Chondrocyte (in vitro differentiated cells): ENCODE measurements at places on chromosomes 4 and X.

- H3K27me3 ChIP-seq, result no peaks in the 10 kb centered on the region
- no peak for DNase-seq
- no peak overlapping the region for H3K4me3 ChIP-seq
- no peak overlapping the region for H3K27ac ChIP-seq
- no peaks in the 10 kb centered on the region for H3K36me3 ChIP-seq
Measured at GRCh38 chr4:10698172-10698571, 13.6 kb upstream of the CLNK start.

DNA sequence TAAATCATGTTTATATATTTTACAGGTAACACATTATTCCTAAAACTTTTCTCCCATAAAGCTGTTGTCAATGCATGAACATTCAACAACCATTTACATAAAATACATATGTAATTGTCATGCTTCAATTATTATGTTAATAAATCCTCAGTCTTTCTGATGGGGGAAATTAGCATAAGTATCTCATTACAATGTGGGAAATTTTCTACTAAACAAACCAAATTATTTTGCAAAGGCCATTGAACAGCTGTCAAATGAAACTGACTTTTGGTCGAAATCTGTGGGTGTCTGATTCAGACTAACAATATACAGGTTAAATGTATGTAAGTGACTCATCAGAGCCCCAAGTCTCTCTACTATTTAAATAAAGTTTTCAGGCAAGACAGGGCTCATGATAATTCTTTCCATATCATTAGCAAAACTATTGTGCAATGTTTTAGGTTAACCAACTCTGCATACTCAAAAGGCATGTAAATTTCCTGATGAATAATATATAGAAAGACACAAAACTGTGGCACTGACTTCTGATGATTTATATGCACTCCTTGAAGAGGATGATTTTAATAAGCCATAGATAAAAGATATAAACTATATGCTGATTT, 795.3 kb upstream of the AADAT start:
- no peak for DNase-seq
- no peak overlapping the region for H3K27ac ChIP-seq
- peaks cover 4% of the 10 kb centered on the region for H3K27me3 ChIP-seq
- no peaks in the 10 kb centered on the region for H3K36me3 ChIP-seq

DNA sequence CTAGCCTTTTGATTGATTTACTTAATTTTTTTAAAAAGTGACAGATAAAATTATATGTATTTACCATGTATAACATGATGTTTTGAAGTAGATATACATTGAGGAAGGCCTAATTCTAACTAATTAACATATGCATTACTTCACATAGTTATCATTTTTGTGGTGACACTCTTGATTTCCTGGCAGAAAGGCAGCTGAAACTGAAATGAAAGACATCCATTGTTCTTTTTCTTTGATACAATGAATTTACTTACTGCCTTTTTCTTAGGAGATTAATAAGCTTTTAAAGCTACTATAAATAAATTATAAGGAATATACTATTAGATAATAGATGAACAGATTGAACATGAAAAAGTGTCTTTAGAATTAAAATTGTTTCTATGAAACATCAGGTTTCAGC, 26.7 kb downstream of the ANKRD50 start:
- peaks cover 43% of the 10 kb centered on the region for H3K4me1 ChIP-seq
- H3K4me3 ChIP-seq, result no peak overlapping the region
- H3K27me3 ChIP-seq, result no peaks in the 10 kb centered on the region

DNA sequence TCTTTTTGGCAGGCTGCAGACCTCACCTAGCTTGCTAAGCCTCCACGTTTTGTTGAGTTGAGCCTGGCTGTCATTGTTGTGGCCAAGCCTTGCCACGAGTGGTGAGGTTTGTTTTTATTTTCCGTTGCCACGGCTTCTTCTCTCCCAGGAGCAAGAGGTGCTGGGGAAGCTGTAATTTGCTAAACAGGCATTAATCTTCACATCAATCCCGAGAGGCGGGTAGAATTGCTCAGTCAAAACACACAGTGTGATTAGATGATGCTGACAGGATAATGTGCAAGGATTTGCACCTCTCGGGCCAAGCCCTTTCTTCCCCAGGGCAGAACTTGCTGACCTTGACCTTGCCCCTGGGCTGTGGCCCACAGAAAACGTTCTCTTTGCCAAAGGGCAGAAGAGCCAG, 72.2 kb upstream of the ATP6AP2 start:
- H3K36me3 ChIP-seq, result no peaks in the 10 kb centered on the region
- no peak for DNase-seq
- H3K27ac ChIP-seq, result no peak overlapping the region
- H3K4me3 ChIP-seq, result no peak overlapping the region
- H3K4me1 ChIP-seq, result peaks cover 18% of the 10 kb centered on the region
- no peaks in the 10 kb centered on the region for H3K27me3 ChIP-seq

DNA sequence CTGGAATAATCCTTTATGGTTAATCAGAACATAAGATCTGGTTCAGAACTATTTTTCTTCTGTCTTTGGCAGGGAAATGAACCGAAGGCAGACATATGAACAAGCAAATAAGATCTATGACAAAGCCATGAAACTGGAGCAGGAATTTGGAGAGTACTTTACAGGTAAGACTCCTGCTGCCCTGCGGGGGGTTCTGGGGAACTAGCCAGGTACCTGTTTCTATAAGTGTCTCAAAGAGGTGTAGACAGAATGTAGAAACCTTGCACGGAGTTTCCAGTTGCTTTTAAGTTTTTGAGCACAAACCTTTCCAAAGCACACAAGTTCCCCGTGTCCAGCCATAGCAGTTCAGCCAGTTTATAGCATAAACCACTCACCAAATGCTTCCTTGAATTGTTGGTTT, 56.2 kb downstream of the DLG3 start:
- H3K36me3 ChIP-seq, result peaks cover 13% of the 10 kb centered on the region
- H3K27me3 ChIP-seq, result no peaks in the 10 kb centered on the region
- H3K27ac ChIP-seq, result no peak overlapping the region
- H3K4me3 ChIP-seq, result no peak overlapping the region
- no peaks in the 10 kb centered on the region for H3K4me1 ChIP-seq
- no peak for DNase-seq

- H3K27ac ChIP-seq, result peak overlapping the region; percentile 96
- H3K4me1 ChIP-seq, result peaks cover 36% of the 10 kb centered on the region
- no peak for DNase-seq
- no peaks in the 10 kb centered on the region for H3K27me3 ChIP-seq
- no peak overlapping the region for H3K4me3 ChIP-seq
Measured at GRCh38 chr4:168629566-168629965, 132.7 kb downstream of the PALLD start.

DNA sequence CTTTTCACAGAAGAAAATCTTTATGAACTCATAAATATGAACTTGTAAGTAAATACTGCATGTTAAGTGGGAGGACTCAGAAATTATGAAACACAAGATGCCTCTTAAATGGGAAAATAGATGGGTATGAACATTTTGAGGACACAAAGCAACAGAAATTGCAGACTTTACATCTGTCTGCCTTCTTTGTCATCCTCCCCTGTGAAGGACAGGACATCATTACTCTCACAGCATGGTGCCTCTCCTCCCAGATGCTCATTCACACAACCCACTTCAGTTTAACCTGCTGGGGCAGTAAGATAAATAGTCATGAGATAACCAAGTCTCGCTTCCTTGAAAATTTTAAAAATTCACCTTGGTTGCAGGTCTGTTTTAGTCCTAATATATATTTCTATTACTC, 144.5 kb downstream of the APBB2 start:
- peaks cover 60% of the 10 kb centered on the region for H3K4me1 ChIP-seq
- no peak overlapping the region for H3K4me3 ChIP-seq
- no peak for DNase-seq
- no peak overlapping the region for H3K27ac ChIP-seq
- H3K36me3 ChIP-seq, result no peaks in the 10 kb centered on the region
- H3K27me3 ChIP-seq, result no peaks in the 10 kb centered on the region

DNA sequence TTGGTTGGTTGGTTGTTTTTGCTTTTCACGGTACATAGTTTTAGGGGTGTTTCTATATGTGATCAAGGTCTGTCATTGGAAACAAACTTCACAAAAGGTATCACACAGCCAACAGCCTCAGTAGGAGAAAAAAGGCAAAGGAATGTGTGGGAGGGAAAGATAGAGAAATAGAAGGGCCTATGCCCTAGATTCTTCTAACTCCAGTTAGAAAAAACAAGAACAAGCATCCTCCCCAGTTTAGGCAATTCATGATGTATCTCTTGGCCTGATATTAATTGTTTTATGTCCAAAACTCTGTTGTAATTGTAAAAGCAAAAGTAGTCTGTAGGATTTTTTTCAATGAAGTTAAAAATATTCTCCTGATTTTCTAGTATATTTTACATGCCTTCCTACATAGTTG, 192.4 kb upstream of the EDNRA start:
- H3K36me3 ChIP-seq, result no peaks in the 10 kb centered on the region
- DNase-seq, result no peak
- no peaks in the 10 kb centered on the region for H3K27me3 ChIP-seq
- H3K4me3 ChIP-seq, result no peak overlapping the region
- no peak overlapping the region for H3K27ac ChIP-seq
- H3K4me1 ChIP-seq, result peaks cover 28% of the 10 kb centered on the region

GRCh38 chrX:40011322-40012038, 86.3 kb downstream of the BCOR start:
- peak overlapping the region; percentile 58 for H3K27ac ChIP-seq
- peaks cover 5% of the 10 kb centered on the region for H3K27me3 ChIP-seq
- H3K4me1 ChIP-seq, result peaks cover 20% of the 10 kb centered on the region
- H3K4me3 ChIP-seq, result no peak overlapping the region
- DNase-seq, result no peak

- peaks cover 3% of the 10 kb centered on the region for H3K27me3 ChIP-seq
- H3K36me3 ChIP-seq, result no peaks in the 10 kb centered on the region
- no peak overlapping the region for H3K27ac ChIP-seq
- no peak for DNase-seq
- peaks cover 8% of the 10 kb centered on the region for H3K4me1 ChIP-seq
Measured at GRCh38 chrX:43949669-43950068, 23.5 kb downstream of the NDP start.

GRCh38 chr4:144347121-144347520, 206.6 kb upstream of the GYPA start:
- no peak for DNase-seq
- no peak overlapping the region for H3K27ac ChIP-seq
- H3K4me1 ChIP-seq, result peaks cover 11% of the 10 kb centered on the region
- H3K4me3 ChIP-seq, result no peak overlapping the region

DNA sequence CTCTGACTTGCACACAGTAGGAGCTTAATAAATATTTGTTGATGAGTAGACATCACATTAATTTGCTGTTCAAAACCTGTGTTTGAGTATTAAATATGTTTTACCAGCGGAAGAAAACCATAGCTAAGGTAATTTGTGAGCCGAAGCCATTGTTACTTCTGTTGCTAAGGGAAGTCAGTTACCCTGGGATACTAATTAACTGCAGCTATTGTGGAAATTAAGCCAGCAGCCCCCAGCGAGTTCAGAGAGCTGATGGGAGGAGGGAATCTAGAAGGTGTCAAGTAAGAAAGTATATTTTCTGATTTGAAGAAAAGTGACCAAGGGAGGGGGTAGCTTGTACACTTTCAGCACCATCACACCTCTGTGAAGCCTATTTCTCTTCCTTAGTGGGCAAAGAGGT, 76.7 kb upstream of the IGSF1 start:
- no peak for DNase-seq
- H3K27ac ChIP-seq, result no peak overlapping the region
- no peak overlapping the region for H3K4me3 ChIP-seq
- no peaks in the 10 kb centered on the region for H3K4me1 ChIP-seq
- H3K36me3 ChIP-seq, result peaks cover 7% of the 10 kb centered on the region

- no peak for DNase-seq
- no peaks in the 10 kb centered on the region for H3K36me3 ChIP-seq
- H3K4me3 ChIP-seq, result no peak overlapping the region
- no peak overlapping the region for H3K27ac ChIP-seq
Measured at GRCh38 chr4:102843938-102844337, 16.6 kb upstream of the UBE2D3 start.

DNA sequence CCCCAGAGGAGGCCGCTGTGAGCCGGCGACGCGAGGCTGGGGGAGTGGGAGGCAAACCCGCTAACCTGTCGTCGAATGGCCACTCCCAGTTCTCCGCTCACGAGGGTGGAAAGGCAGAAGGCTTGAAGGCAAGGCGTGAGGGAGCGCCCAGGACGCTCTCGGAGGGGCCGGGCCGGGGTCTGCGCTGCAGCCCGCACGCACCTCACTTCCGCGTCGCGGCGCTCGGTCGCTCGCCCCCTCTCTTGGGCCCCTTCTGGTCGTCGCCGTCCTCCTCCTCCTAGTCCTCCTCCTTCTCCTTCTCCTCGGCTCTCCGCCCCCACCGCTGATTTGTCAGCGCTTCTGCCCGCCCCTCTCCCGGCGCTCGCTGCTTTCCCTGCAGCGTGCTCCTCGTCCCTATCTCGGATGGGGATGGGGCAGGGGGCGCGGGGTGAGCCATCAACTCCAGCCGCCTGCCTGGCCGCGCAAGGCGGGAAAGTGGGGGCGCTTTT, at the start of gene SNCA:
Gene SNCA (minus strand): TSS at position 265 of the 488 bp plus-strand sequence. CDS start 1,494 bp downstream, outside the sequence.
- H3K4me3 ChIP-seq, result peak within 1 kb of the TSS; percentile 79
- peaks cover 2% of the 10 kb centered on the region for H3K36me3 ChIP-seq
- peaks cover 16% of the 10 kb centered on the region for H3K4me1 ChIP-seq
- H3K27ac ChIP-seq, result peak within 1 kb of the TSS; percentile 60
- H3K27me3 ChIP-seq, result peaks cover 14% of the 10 kb centered on the region

GRCh38 chr4:160375772-160376452, 1273.0 kb downstream of the RAPGEF2 start:
- peaks cover 18% of the 10 kb centered on the region for H3K4me1 ChIP-seq
- no peaks in the 10 kb centered on the region for H3K36me3 ChIP-seq
- DNase-seq, result no peak
- H3K27ac ChIP-seq, result no peak overlapping the region

DNA sequence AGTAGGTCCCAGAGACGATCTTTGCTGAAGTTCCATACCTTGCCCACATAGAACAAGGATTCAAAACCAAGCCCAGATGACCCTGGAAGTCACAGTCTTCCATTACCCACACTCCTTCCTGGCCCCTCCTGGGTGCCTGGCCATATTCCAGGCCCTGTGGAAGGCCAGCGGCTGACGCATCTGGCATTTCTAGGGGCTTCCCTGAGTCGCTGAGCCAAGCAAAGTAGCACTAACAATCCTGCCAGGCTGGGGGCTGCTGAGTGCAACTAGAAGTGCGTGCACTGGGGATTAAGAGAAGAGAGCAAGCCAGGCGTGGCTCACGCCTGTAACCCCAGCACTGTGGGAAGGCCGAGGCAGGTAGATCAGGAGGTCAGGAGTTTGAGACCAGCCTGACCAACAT, 175.2 kb upstream of the CPEB2 start:
- DNase-seq, result no peak
- no peaks in the 10 kb centered on the region for H3K36me3 ChIP-seq
- H3K27me3 ChIP-seq, result peaks cover 23% of the 10 kb centered on the region
- peaks cover 3% of the 10 kb centered on the region for H3K4me1 ChIP-seq
- H3K27ac ChIP-seq, result no peak overlapping the region
- no peak overlapping the region for H3K4me3 ChIP-seq
